ENCODE measurements at places on chromosomes 16 and 17.

DNA sequence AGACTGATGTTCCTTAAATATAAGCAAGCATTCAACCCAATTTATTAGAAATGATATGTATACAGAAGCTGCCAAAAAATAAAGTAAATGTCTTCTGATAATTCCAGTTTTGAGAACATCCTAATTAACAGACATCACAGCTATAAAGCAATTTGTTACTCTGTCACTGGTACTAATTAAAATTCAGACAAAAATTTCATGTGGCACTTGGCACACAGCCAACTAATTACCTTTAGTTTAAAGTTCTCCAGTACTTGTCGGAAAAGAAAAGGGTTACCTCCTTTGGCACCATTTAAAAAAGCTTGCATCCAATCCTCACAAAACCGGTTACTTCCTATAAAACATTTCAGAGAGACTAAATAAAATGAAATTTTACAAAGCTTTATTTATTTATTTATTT lies 8.8 kb downstream of the C17orf75 start:
- DNase-seq: no peak

DNA sequence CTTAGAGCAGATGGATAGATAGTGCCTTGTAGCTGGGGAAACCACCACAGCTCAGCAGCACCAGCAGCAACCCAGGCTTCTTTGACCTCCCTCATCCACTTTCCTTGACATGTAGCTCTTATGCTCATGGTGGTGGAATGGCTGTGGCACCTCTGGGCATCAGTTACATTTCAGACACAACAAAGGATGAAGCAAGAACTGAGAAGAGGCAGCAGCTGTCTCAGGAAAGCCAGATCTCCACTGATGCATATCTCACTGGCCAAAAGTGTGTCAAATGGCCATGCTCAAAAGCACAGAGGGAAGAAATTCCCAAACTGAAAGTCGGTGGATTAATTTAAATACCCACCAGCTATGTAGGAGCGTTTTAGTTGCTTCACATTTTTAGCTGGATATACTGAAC lies 671.4 kb upstream of the SALL1 start:
- no peak for DNase-seq

- DNase-seq: no peak
Observed at GRCh38 chr17:31472137-31472536, 80.7 kb downstream of the RAB11FIP4 start.

- DNase-seq: no peak
Observed at GRCh38 chr17:6075050-6075449, 4.9 kb downstream of the WSCD1 start.

- DNase-seq: no peak
Observed at GRCh38 chr17:62075308-62075815, 10.3 kb upstream of the MED13 start.

GRCh38 chr17:6696906-6697305 lies 16.3 kb downstream of the SLC13A5 start:
- DNase-seq: no peak

DNA sequence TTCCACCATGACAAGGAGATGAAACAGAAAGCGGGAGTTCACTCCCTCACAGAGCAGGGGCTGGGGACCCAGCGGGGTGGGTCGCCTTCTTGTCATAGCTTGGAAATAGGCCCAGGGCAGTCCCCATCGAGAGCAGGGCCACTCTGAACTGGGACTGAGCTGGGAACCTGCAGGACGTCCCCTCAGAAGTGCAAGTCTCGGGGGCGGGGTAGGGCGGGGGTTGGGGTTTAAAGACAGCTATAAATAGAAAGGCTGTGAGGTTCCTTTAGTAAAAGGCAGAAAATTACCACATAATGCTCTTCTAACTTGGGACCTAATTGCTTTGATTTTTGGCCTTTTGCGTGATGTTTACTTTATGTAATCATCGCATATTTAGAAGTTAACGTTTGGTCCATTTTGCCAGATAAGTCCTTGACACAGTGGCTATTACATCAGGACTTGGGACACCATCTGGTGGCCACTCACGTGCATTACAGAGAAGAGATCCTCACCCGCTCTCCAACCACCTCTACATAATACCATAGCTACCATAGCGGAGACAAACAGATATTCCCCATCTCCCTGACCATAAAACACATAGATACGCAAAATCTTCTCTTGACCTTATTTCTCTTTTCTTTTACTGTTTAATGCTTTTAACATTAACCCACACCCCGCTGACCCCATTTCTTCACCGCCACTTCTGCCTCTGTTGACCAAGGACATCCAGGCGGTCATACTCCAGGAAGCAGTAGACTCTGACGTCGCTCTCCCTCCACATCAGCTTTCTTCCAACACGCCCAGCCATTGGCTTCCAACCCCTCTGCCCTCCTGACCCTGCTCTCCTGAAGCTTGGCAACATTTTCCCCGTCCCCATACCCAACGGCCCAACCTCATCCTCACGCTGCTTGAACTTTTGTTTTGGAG lies 27.5 kb upstream of the PIK3R6 start:
- DNase-seq: no peak

GRCh38 chr17:13418891-13419290 lies 182.8 kb downstream of the HS3ST3A1 start:
- no peak for DNase-seq

- no peak for DNase-seq
Observed at GRCh38 chr16:83482545-83483162, 325.1 kb upstream of the HSBP1 start.

GRCh38 chr17:61161615-61162134 lies 238.0 kb upstream of the TBX2 start:
- no peak for DNase-seq

DNA sequence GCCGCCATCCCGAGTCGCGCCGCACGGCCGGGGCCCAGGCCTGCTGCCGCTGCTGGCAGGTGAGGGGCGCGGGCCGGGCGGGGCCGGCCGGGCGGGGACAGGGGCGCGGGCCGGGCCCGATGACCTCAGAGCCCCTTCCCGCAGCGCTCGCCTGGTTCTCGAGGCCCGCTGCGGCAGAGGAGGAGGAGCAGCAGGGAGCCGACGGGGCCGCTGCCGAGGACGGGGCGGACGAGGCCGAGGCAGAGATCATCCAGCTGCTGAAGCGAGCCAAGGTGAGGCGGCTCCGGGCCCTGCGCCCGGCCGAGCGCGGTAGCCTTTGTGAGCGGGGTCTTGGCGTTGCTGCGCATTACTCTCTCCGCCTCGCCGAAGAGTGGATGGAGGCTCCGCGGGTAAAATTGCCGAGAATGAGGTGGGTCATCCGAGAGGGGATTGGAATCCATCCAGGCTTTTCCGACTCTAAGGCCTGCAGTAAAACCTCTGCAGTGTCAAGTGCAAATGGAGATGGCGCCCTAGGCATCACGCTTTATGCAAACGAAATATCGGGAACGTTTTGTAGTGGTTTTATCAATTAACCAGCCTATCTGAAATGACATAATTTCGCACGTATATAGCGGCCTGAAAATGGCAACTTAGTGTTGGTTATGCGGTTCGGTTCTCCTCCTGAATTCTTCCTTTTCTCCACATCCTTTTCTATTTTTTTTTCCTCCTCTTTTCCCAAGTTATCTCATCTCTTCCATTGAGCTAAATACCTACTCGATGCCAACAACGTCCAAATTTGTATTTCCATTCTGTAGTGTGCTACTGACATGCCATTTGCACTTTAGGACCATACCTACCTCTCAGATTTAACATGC lies 577 bp downstream of the TTC19 start:
- no peak for DNase-seq

DNA sequence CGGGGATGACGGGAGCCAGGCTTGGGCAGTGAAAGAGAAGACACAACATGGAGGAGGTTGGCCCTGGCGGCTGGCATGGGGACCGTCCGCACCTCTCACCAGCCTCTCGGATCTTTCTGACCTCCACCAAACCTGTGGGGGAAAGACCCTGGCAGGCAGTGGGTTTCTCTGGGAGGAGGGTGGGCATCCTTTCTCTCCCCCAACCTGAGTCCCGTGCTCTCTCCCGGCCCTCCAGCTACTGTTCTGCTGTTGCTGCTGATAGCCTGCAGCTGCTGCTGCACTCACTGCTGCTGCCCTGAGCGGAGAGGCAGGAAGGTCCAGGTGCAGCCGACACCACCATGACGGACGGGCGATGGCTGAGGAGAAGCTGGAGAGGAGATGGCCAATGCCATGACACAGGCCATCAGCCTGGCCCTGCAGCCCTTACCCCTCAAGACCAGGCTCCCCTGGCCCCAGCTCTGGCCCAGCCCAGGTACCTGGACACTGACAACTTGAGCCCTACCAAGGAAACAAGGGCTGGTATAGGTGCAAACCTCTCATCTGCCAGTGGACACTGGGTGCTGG lies 7.4 kb downstream of the SMIM5 start:
- no peak for DNase-seq

DNA sequence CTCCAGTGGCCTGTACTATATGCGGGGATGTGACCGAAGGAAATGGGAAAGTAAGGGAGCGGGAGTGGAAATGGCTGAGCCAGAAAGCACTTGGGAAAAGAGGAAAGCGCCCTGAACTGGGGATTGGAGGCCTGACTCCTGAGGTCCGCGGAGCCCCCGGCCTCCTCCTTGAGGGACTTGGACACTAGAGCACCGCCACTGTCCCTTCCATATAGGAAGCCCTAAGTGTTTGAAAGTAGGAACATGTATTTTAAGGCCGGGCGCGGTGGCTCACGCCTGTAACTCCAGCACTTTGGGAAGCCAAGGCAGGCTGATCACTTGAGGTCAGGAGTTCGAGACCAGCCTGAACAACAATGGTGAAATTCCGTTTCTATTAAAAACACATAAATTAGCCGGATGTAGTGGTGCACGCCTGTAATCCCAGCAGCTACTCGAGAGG lies 530 bp upstream of the ZDHHC7 start:
- no peak for DNase-seq

DNA sequence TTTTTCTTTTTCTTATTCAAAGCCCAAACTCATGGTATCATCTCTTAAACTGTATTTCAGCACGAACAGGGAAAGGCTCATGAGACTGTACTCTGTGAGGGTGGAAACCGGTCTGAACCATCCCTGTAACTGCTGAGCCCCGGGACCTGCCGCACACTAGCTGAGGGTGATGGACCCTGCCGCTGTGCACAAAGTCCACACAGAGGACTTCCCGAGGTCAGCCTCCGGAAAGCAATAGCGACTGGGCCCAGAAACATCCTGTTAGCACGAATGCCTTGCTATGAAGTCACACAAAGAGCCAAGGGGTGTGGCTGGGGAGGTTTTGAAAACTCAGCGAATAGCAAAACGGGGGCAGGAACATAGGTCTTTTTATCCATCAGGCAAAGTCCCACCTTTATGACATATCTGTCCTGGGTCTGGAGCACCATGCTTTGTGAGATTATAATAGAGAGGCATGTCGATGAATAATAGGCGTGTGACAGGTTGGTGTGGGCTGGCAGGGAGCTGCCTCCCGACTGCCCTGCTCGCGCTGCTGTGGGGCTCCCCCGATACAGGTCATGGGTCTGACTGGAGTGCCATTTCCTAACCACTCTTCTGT lies 33.4 kb downstream of the CDK5R1 start:
- no peak for DNase-seq

DNA sequence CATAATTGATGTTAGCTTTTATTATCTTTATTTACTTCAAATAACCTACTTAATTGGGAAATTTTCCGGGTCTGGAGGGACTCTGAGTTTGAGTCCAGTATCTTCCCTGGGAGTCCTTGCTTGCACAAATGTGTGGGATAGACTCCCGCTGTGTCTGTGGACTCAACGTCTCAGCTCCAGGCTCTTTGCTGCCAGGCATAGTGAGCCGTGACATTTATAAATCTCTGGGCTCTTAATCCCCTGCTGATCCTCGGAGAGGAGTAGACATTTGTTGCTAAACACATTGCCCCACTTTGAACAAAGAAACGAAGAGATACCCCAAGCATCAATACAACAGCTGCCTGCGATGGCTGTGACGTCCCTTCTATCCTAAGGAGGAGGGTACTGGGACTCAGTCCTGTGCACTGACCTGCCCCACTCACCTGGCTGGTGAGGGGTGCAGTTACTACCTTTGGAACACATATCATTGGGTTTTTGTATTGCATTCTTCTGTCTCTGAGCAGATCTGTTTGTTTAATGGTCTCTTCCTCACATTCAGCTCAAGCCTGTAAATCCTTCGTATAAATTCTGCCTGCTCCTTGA lies 316.9 kb downstream of the HAPSTR1 start:
- no peak for DNase-seq

DNA sequence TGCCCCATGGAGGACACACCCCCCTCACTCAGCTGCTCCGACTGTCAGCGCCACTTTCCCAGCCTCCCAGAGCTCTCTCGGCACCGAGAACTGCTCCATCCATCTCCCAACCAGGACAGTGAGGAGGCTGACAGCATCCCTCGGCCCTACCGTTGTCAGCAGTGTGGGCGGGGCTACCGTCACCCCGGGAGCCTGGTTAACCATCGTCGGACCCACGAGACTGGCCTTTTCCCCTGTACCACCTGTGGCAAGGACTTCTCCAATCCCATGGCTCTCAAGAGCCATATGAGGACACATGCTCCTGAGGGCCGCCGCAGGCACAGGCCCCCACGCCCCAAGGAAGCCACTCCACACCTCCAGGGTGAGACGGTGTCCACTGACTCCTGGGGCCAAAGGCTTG lies 2.1 kb downstream of the ZNF646 start:
- no peak for DNase-seq

- DNase-seq: no peak
Observed at GRCh38 chr17:9016941-9017552, 4.3 kb upstream of the NTN1 start.
